Progenitor cell of endocrine pancreas (in vitro differentiated cells): ENCODE measurements at places on chromosomes 12 and 14.

- H3K36me3 ChIP-seq: no peaks in the 10 kb centered on the region
- no peak overlapping the region for H3K27ac ChIP-seq
- H3K27me3 ChIP-seq: peaks cover 27% of the 10 kb centered on the region
- H3K4me3 ChIP-seq: peak overlapping the region; percentile 87
Observed at GRCh38 chr14:66509874-66510273, 1.9 kb downstream of the GPHN start.

DNA sequence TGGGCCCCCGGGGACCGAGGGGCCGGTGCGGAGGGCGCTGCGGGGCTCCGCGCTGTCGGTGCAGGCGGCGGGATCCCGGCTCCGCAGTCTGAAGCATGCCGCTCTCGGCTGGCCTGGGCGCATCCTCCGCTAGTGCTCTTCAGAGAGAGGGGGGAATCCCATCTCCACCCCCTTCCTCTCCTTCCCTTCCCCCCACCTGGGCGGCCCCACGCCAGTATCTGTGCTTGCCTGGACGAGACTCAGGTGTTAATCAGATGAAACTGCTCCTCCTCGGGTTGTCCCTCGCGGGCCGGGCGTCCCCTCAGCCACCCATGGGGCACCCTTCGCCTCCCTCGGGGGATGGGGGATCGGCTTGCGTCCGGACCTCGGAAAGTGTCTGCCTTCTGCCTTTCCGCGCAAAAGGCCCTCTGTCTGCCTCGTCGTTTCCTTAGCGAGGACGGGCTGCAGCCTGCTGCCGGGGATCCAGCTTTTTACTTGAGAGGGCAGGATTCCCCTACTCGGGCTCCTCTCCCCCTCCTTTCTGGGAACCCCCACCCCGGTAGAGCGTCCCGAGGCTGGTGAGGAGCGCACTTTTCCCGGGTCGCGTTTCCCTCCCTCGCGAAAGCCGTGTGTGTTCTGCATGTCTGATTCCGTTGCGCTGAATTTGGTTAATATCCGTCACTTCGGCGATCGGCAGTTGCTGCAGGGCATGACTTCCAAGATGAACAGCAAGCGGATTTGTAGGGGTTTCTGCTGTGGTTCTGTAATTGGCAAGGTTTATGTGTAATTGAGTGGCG, 1.1 kb downstream of the GPHN start:
- peak overlapping the region; percentile 81 for H3K27ac ChIP-seq
- no peaks in the 10 kb centered on the region for H3K36me3 ChIP-seq
- peaks cover 8% of the 10 kb centered on the region for H3K4me1 ChIP-seq
- H3K4me3 ChIP-seq: peak overlapping the region; percentile 87
- peaks cover 27% of the 10 kb centered on the region for H3K27me3 ChIP-seq
- DNase-seq: peak; percentile 33

DNA sequence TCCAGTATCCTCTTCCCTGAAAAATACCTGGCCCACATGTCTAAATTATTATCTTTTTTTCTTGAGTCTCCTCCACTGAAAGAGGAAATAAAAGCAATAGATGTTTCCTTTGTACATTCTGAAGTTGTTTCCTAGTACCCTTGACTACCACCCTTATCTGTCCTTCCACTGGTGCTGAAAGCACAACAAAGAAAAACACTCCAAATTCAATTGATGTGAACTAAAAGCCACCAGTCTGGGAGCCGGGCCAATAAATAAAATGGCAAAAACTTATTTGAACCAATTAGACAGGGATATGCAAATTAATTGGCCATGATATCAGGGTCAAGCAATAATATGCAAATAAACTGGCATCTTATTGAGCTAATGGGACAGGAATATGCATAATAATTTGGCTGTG, 330.5 kb downstream of the PAWR start:
- peaks cover 2% of the 10 kb centered on the region for H3K36me3 ChIP-seq
- DNase-seq: no peak
- no peak overlapping the region for H3K27ac ChIP-seq
- no peaks in the 10 kb centered on the region for H3K27me3 ChIP-seq

- peak overlapping the region; percentile 35 for H3K4me3 ChIP-seq
- no peaks in the 10 kb centered on the region for H3K27me3 ChIP-seq
- peaks cover 38% of the 10 kb centered on the region for H3K4me1 ChIP-seq
- H3K27ac ChIP-seq: peak overlapping the region; percentile 89
Observed at GRCh38 chr12:63915105-63915800, 70.8 kb downstream of the SRGAP1 start.

- H3K27ac ChIP-seq: no peak overlapping the region
- no peak for DNase-seq
- no peaks in the 10 kb centered on the region for H3K36me3 ChIP-seq
- H3K4me3 ChIP-seq: no peak overlapping the region
Observed at GRCh38 chr12:53638057-53638456, 11.9 kb upstream of the ATF7 start.

- no peak overlapping the region for H3K4me3 ChIP-seq
- peak overlapping the region; percentile 71 for H3K27ac ChIP-seq
- no peaks in the 10 kb centered on the region for H3K36me3 ChIP-seq
- peaks cover 28% of the 10 kb centered on the region for H3K27me3 ChIP-seq
Observed at GRCh38 chr12:1830981-1831963, 10.9 kb downstream of the LRTM2 start.

DNA sequence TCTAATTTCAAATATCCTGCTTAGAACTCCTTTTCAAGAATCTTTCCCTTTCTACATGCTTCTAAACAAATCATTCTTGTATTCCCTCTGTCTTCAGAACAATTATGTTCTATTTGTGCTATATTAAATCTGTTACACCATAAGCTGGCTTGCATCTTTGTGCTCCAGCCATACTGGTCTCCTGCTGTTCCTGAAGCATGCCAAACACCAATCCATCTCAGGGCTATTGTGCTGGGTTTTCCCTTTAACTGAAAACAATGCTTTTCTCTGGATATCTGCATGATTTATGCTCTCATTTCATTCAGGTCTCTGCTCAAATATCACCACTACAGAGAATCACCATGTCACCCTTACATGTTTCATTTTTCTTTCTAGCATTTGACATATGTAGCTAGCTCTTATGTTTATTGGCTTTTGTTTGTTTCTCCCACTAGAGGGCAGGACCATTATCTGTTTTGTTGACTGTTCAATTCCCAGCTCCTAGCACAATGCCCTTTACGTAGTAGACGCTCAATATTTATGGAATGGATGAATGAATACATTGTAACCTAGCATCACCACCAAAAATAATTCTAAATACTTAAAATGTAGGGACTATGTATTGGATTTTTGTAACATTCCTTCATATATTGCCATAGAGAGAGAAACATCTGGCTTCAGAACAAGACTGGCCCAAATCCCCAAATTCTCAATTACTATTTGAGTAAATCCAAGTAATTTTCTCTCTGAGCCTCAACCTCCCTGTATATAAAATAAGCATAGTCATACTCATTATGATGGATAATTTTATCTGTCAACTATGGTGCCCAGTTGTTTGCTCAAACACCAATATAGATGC, 302.0 kb upstream of the SYT1 start:
- DNase-seq: no peak
- H3K27ac ChIP-seq: no peak overlapping the region
- H3K4me1 ChIP-seq: peaks cover 2% of the 10 kb centered on the region
- H3K4me3 ChIP-seq: no peak overlapping the region
- no peaks in the 10 kb centered on the region for H3K36me3 ChIP-seq

DNA sequence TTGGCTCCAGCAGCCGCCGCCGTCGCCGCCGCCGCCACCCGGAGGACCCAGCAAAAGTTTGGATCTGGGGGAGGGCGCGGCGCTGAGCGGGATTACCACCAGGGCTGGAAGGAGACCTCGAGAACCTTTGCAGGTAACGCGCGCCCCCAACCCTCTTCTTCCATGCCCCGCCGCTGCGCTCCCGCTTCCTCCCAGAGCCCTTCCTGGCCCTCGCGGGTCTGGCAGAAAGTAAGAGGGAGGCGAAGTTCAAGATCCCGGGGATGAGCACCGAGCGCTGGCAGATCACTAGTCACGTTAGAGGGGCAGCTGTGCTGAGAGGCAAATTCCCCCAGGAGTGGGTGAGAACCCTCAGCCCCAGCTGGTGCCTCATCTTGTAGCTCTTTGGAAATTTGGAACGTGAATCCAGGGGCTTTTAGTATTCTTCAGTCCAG, 3.9 kb downstream of the FLRT2 start:
- DNase-seq: peak; percentile 15
- H3K36me3 ChIP-seq: peaks cover 13% of the 10 kb centered on the region
- peaks cover 34% of the 10 kb centered on the region for H3K4me1 ChIP-seq
- H3K4me3 ChIP-seq: peak overlapping the region; percentile 86
- peaks cover 4% of the 10 kb centered on the region for H3K27me3 ChIP-seq

GRCh38 chr14:29446971-29447370, 480.7 kb downstream of the PRKD1 start:
- H3K27me3 ChIP-seq: peaks cover 11% of the 10 kb centered on the region
- H3K36me3 ChIP-seq: no peaks in the 10 kb centered on the region
- peaks cover 3% of the 10 kb centered on the region for H3K4me1 ChIP-seq
- no peak overlapping the region for H3K4me3 ChIP-seq

DNA sequence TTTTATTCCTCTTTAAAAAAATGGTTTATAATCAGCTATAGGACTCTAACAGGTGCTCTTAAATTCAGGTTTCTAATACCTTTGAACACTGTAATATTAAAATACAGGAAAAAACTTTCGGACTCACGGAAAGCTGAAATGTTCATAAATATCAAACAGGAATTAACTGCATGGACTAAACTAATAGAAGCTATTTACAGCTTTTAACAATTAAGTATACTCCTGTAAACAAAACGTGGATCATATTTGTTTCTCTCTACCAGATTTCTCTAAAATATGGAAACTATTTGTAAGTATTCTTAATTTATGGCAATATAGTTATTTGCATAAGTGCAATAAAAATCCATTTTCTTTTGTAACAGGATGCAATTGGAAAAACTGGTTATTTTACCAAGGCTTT, 108.9 kb upstream of the RESF1 start:
- H3K4me3 ChIP-seq: no peak overlapping the region
- peaks cover 13% of the 10 kb centered on the region for H3K4me1 ChIP-seq
- H3K36me3 ChIP-seq: peaks cover 48% of the 10 kb centered on the region
- no peak overlapping the region for H3K27ac ChIP-seq
- H3K27me3 ChIP-seq: no peaks in the 10 kb centered on the region
- no peak for DNase-seq

- H3K27me3 ChIP-seq: peaks cover 12% of the 10 kb centered on the region
- H3K4me1 ChIP-seq: peaks cover 28% of the 10 kb centered on the region
- H3K4me3 ChIP-seq: peak within 1 kb of the TSS; percentile 3
- no peak for DNase-seq
Observed at GRCh38 chr12:12070674-12071656, at the start of gene BCL2L14. BCL2L14 (plus strand) TSS chr12:12070939; CDS start chr12:12079306, 8,367 bp downstream.

- DNase-seq: no peak
- H3K27ac ChIP-seq: no peak overlapping the region
- no peaks in the 10 kb centered on the region for H3K4me1 ChIP-seq
- H3K4me3 ChIP-seq: no peak overlapping the region
- H3K27me3 ChIP-seq: peaks cover 2% of the 10 kb centered on the region
- no peaks in the 10 kb centered on the region for H3K36me3 ChIP-seq
Observed at GRCh38 chr12:89960607-89961394, 252.2 kb upstream of the ATP2B1 start.

DNA sequence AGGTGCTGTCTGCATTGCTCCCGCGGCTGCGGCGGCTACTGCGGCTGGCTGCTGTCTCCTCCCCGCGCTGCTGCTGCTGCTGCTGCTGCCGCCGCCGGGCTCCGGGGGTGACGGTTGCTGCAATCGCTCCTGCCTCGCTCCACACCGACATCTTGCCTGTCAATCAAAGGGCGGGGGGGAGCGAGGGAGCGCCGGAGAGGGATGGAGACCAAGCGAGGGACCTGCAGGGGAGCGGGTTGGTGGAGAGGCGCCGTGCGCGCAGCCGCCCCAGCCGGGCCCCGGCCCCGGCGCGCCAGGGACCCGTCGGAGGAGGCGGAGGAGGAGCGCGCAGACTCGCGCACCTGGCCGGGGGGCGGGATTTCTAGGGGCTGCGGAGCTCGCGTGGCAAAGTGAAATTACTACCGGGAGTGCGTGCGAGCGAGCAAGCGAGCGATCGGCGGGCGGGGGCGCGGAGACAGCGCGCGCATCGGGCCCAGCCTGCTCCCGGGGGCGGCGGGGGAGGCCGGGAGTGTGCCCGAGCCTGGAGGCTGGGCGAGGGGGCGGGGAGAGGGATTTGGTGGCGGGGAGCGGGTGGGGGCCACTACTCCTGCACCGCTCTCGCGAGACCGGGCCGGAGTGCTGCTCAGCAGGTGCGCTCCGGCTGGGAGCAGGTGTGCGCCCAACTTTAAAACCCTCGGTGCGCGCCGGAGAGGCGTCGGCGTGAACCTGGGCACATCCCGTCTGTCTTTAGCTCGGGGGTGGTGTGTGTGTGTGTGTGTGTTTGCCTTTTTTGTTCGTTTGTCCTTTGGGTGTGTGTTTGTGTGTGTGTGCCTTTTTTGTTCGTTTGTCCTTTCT, at the start of gene KSR2:
Gene KSR2, minus strand, starts transcription at position 165 of the 834 bp plus-strand sequence. CDS start 735 bp downstream, outside the sequence.
- peak; percentile 81 for DNase-seq
- H3K27me3 ChIP-seq: peaks cover 39% of the 10 kb centered on the region
- H3K4me1 ChIP-seq: peaks cover 13% of the 10 kb centered on the region

DNA sequence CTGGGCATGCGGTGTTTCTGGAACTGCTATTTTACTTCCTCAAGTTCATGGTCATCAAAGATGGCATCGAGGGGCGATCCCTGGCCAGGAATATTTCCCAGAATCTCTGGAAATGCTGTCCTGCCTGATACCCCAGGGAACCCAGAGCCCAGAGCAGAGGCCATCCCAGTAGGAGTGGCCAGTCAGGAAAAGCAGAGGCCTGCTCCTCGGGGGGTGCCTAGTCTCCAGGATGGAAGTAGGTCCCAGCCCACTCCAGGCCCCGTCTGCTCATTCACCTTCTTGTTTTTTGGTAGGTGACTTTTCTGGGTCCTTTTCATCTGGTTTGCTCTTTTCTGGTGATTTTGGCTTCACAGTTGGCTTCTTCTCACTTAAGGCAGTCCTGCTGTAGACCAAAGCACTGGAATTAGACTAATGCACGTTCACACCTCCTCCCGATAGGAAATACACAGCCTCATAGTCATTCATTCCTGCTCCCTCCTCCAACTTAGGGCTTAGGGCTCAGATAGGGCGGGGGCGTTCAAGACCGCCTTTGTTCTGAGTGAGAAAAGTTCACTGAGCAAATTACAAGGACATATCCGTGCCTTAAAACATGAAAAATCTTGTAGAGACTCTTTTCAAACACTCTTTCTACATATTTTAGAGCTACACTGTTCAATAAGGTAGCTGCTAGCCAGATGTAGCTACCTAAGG, 51.1 kb downstream of the TRAFD1 start:
- H3K4me3 ChIP-seq: no peak overlapping the region
- H3K36me3 ChIP-seq: peaks cover 24% of the 10 kb centered on the region
- H3K27me3 ChIP-seq: no peaks in the 10 kb centered on the region
- no peaks in the 10 kb centered on the region for H3K4me1 ChIP-seq

GRCh38 chr12:94855853-94856252, 147.6 kb downstream of the NDUFA12 start:
- no peak overlapping the region for H3K27ac ChIP-seq
- no peaks in the 10 kb centered on the region for H3K36me3 ChIP-seq
- no peak for DNase-seq
- no peaks in the 10 kb centered on the region for H3K4me1 ChIP-seq

- H3K27me3 ChIP-seq: no peaks in the 10 kb centered on the region
- H3K27ac ChIP-seq: peak overlapping the region; percentile 93
- peaks cover 15% of the 10 kb centered on the region for H3K4me1 ChIP-seq
- peaks cover 36% of the 10 kb centered on the region for H3K36me3 ChIP-seq
Observed at GRCh38 chr12:6567112-6567670, 900 bp downstream of the NOP2 start.

- H3K36me3 ChIP-seq: no peaks in the 10 kb centered on the region
- H3K4me3 ChIP-seq: no peak overlapping the region
Observed at GRCh38 chr12:52891044-52891443, 13.8 kb downstream of the KRT8 start.

GRCh38 chr12:89372584-89373370, 20.5 kb upstream of the DUSP6 start:
- H3K27ac ChIP-seq: peak overlapping the region; percentile 20
- no peak overlapping the region for H3K4me3 ChIP-seq
- DNase-seq: no peak
- no peaks in the 10 kb centered on the region for H3K27me3 ChIP-seq

- H3K4me3 ChIP-seq: no peak overlapping the region
- DNase-seq: no peak
- H3K4me1 ChIP-seq: peaks cover 13% of the 10 kb centered on the region
- H3K27ac ChIP-seq: peak overlapping the region; percentile 56
- no peaks in the 10 kb centered on the region for H3K36me3 ChIP-seq
Observed at GRCh38 chr14:36514278-36515104, 5.5 kb downstream of the NKX2-1 start.
